Upper lobe of left lung (tissue), 6 donors: ENCODE measurements at places on chromosomes 4 and X.

DNA sequence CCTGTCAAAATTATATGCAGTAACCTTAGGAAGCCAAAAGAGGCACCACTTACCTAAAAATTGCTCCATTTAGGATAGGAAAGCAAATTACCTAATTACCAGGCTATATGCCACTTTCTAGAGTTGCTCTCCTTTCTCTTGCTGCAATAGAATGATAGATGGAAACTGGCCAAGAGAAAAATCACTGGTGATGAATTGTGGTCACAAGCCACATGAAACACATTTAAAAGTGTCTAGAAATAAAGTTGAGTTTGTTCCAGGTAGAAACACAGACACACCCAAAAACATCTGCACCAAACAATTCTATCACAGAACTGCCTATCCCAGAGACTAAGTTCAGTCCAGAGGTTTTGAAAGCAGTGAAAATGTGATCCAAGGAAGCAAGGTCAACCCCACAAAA, 337.7 kb downstream of the PCDH19 start:
- no peak overlapping the region for H3K27ac ChIP-seq
- H3K4me3 ChIP-seq: no peak overlapping the region
- H3K27me3 ChIP-seq: no peaks in the 10 kb centered on the region
- DNase-seq: no peak
- no peaks in the 10 kb centered on the region for H3K4me1 ChIP-seq

GRCh38 chr4:41613386-41613785, 75.4 kb downstream of the LIMCH1 start:
- H3K4me3 ChIP-seq: no peak overlapping the region
- H3K27ac ChIP-seq: no peak overlapping the region
- DNase-seq: no peak
- no peaks in the 10 kb centered on the region for H3K27me3 ChIP-seq
- H3K36me3 ChIP-seq: peaks cover 9% of the 10 kb centered on the region
- peaks cover 19% of the 10 kb centered on the region for H3K4me1 ChIP-seq

GRCh38 chr4:88352062-88352740, 26.5 kb upstream of the HERC6 start:
- no peak overlapping the region for H3K27ac ChIP-seq
- DNase-seq: no peak
- no peaks in the 10 kb centered on the region for H3K27me3 ChIP-seq
- no peak overlapping the region for H3K4me3 ChIP-seq
- no peaks in the 10 kb centered on the region for H3K4me1 ChIP-seq

DNA sequence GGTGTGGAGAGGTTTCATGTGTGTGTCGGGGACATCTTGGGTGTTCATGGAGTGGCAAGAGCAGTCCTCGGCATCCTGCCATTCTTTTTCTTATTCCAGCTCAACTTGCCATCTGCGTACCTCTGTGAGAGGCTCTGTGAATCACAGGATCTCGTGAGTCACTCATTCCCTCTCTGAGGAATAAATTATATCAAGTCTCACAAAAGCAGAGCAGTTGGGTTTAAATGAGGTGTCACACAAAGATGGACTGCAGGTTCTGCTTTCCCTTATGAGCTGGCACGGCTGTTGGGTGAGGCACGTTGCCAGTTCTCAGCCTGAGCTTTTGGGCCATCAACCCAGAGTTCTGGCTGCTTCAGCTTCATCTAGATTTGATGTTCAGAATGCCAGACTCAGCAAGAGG, 6.8 kb upstream of the OCIAD2 start:
- no peak overlapping the region for H3K4me3 ChIP-seq
- H3K4me1 ChIP-seq: no peaks in the 10 kb centered on the region
- no peak overlapping the region for H3K27ac ChIP-seq
- no peaks in the 10 kb centered on the region for H3K36me3 ChIP-seq
- DNase-seq: no peak

DNA sequence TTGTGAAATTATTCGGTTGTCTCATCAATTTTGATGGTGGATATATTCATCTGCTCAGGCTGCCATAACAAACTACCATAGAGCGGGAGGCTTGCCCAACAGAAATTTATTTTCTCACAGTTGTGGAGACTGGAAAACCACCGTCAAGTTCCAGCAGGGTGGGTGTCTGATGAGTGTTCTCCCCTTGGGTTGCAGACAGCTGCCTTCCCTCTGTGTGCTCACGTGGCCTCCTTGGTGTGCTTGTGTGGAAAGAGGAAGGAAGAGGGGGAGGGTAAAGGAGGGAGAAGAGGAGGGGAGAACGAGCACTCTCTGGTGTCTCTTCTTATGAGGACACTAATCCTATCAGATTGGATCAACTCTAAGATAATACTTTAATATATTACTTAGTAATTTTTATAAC, 123.8 kb upstream of the TEX13D start:
- H3K27ac ChIP-seq: no peak overlapping the region
- no peaks in the 10 kb centered on the region for H3K36me3 ChIP-seq
- no peaks in the 10 kb centered on the region for H3K27me3 ChIP-seq
- H3K4me1 ChIP-seq: peaks cover 7% of the 10 kb centered on the region
- H3K4me3 ChIP-seq: no peak overlapping the region

GRCh38 chr4:102543030-102543928, 42.1 kb downstream of the NFKB1 start:
- no peak for DNase-seq
- no peak overlapping the region for H3K27ac ChIP-seq
- H3K4me1 ChIP-seq: no peaks in the 10 kb centered on the region
- no peak overlapping the region for H3K4me3 ChIP-seq
- no peaks in the 10 kb centered on the region for H3K36me3 ChIP-seq

- no peaks in the 10 kb centered on the region for H3K27me3 ChIP-seq
- H3K4me1 ChIP-seq: no peaks in the 10 kb centered on the region
- DNase-seq: no peak
These were observed 107.0 kb downstream of the AGTR2 start for GRCh38 chrX:116277351-116278225.

- no peaks in the 10 kb centered on the region for H3K36me3 ChIP-seq
- no peak for DNase-seq
- H3K27me3 ChIP-seq: no peaks in the 10 kb centered on the region
- H3K4me3 ChIP-seq: no peak overlapping the region
- no peaks in the 10 kb centered on the region for H3K4me1 ChIP-seq
- no peak overlapping the region for H3K27ac ChIP-seq
These were observed 69.3 kb upstream of the PCDH19 start for GRCh38 chrX:100479329-100479728.

DNA sequence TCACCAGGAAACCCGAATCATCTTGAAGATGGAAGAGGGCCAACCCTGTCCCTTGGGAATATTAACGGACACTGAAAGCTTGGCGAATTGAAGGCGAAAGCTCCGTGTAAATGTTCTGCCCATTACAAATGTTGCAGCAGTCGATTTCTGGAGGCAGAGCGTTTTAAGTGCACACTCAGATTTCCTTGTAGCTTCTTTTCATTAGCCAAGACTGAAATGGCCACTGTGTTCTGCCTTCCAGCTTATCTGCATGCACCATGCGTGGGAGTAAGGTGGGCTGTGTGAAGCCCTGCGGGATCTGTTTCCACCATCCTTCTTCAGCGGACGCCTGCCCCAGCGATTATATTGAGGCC, 1.3 kb downstream of the SMIM20 start:
- no peak for DNase-seq
- no peaks in the 10 kb centered on the region for H3K27me3 ChIP-seq
- no peaks in the 10 kb centered on the region for H3K36me3 ChIP-seq
- H3K27ac ChIP-seq: no peak overlapping the region
- peak overlapping the region; percentile 75 for H3K4me3 ChIP-seq
- H3K4me1 ChIP-seq: peaks cover 18% of the 10 kb centered on the region

- no peaks in the 10 kb centered on the region for H3K27me3 ChIP-seq
- H3K4me1 ChIP-seq: peaks cover 21% of the 10 kb centered on the region
- no peak overlapping the region for H3K4me3 ChIP-seq
- no peak overlapping the region for H3K27ac ChIP-seq
- H3K36me3 ChIP-seq: no peaks in the 10 kb centered on the region
These were observed 25.9 kb upstream of the GUCY1A1 start for GRCh38 chr4:155640751-155641150.

DNA sequence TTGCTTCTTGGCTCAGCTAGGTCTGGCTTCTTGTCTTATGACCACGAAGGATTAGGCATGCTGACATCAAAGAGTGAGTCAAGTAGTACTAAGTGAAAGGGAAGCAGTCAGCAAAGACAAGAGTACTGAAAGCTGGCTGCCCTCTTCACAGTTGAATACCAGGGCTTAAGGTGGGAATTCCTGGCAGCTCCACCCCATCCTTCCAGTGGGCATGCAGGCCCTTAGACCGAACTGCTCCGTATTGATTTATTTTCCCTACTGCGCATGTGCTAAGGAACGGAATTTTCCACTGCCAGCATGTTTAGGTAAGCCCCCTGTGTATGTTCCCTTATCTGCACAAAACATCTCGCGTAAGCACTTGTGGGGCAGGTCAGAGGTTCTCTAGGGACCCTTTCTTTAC, 2320.1 kb downstream of the ARAP2 start:
- H3K27me3 ChIP-seq: no peaks in the 10 kb centered on the region
- no peaks in the 10 kb centered on the region for H3K4me1 ChIP-seq
- DNase-seq: peak; percentile 20
- no peak overlapping the region for H3K27ac ChIP-seq
- H3K4me3 ChIP-seq: no peak overlapping the region

- no peak overlapping the region for H3K4me3 ChIP-seq
- no peak overlapping the region for H3K27ac ChIP-seq
- no peaks in the 10 kb centered on the region for H3K27me3 ChIP-seq
- no peaks in the 10 kb centered on the region for H3K4me1 ChIP-seq
- no peaks in the 10 kb centered on the region for H3K36me3 ChIP-seq
These were observed 126.9 kb upstream of the VEGFC start for GRCh38 chr4:176919631-176920030.

GRCh38 chrX:46770817-46771163, 11.9 kb upstream of the SLC9A7 start:
- DNase-seq: no peak
- no peaks in the 10 kb centered on the region for H3K27me3 ChIP-seq
- no peak overlapping the region for H3K4me3 ChIP-seq
- no peaks in the 10 kb centered on the region for H3K36me3 ChIP-seq
- H3K4me1 ChIP-seq: no peaks in the 10 kb centered on the region

GRCh38 chr4:95508421-95508820, 40.4 kb downstream of the UNC5C start:
- DNase-seq: no peak
- H3K4me3 ChIP-seq: no peak overlapping the region
- no peaks in the 10 kb centered on the region for H3K27me3 ChIP-seq
- no peaks in the 10 kb centered on the region for H3K36me3 ChIP-seq
- H3K4me1 ChIP-seq: no peaks in the 10 kb centered on the region

GRCh38 chrX:74178536-74178935, 125.4 kb upstream of the ZCCHC13 start:
- peak; percentile 33 for DNase-seq
- no peaks in the 10 kb centered on the region for H3K4me1 ChIP-seq

DNA sequence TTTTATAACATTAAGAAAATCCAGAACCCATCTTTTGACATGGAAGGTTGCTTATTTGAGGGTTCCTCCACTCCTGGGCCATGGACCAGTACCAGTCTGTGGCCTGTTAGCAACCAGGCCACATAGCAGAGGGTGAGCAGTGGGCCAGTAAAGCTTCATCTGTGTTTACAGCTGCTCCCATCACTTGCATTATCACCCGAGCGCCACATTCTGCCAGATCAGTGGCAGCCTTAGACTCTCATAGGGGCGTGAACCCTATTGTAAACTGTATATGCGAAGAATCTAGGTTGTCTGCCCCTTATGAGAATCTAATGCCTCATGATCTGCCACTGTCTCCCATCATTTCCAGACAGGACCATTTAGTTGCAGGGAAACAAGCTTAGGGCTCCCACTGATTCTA, 58.6 kb downstream of the NDST4 start:
- DNase-seq: no peak
- H3K4me1 ChIP-seq: no peaks in the 10 kb centered on the region

GRCh38 chr4:41505161-41505661, 32.7 kb upstream of the LIMCH1 start:
- peaks cover 13% of the 10 kb centered on the region for H3K4me1 ChIP-seq
- no peak overlapping the region for H3K4me3 ChIP-seq
- no peaks in the 10 kb centered on the region for H3K36me3 ChIP-seq
- no peaks in the 10 kb centered on the region for H3K27me3 ChIP-seq
- peak overlapping the region; percentile 27 for H3K27ac ChIP-seq

- H3K36me3 ChIP-seq: no peaks in the 10 kb centered on the region
- no peak for DNase-seq
- no peaks in the 10 kb centered on the region for H3K4me1 ChIP-seq
- no peaks in the 10 kb centered on the region for H3K27me3 ChIP-seq
- H3K4me3 ChIP-seq: no peak overlapping the region
- H3K27ac ChIP-seq: no peak overlapping the region
These were observed 49.4 kb downstream of the LEF1 start for GRCh38 chr4:108119199-108119800.

DNA sequence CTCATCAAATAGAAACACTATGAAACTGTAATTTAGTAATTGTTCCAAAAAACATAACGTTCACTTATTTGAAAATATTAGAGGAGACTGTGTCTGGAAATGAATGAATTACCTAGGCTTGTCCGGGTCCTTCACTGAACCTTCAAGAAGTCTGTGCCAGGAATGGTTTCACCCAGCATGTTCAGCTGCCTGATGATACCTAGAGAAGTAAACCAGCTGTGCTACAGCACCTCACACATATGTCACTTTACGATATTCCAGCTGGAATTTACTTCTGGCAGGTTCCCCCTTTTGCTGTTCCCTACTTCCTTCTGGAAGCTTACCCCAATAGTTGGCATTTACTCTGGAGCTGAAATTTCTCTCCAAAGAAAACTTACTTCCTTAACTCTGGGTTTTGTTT, 906.5 kb downstream of the FAT4 start:
- H3K27ac ChIP-seq: no peak overlapping the region
- no peak for DNase-seq
- H3K4me1 ChIP-seq: no peaks in the 10 kb centered on the region

DNA sequence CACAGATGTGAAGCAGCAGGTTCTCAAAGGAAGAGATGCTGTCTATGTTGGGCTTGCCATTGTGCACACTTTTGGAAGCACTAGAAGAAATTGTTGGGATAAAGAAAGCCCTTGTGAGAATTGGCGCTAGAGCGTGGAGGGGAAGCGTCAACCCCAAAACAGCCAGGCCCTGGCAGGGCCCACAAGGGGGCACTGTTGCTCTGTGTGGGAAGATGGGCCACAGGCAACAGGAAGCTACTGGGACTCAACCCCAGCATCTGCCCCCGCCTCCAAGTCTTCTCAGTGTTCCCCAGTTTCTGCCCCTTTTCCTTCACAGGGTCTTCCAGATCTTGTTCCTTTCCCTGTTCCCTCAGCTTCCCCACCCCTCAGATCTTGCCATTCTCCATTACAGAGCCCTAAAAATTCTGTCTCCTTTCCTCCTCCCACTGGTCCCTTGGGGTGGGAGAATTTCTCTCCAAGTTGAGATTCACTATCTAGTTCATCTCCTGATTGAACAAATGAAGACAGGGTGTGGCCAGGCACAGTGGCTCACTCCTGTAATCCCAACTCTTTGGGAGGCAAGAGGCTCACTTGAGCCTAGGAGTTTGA, 85.5 kb downstream of the STARD8 start:
- no peaks in the 10 kb centered on the region for H3K4me1 ChIP-seq
- H3K36me3 ChIP-seq: no peaks in the 10 kb centered on the region
- no peak overlapping the region for H3K27ac ChIP-seq
- no peak overlapping the region for H3K4me3 ChIP-seq

DNA sequence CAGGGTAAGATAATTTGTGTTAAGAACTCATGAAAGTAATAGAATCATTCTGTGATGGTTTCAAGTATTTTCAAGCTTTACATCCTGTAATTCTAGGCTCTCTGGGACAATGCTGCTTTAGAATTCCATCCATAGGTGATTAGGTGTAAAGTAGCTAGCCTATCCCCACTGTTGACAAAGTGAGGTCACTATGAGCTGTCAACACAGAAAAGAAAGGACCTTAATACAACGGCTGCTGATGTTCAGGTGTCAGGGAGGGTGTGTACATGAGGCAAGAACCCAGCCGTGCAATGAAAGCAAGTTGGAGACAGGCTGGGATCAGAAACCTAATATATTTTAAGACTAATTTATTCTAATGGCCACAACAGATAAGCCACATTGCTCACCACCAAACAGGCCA, 36.8 kb upstream of the SH3RF1 start:
- H3K27me3 ChIP-seq: no peaks in the 10 kb centered on the region
- no peak for DNase-seq
- no peaks in the 10 kb centered on the region for H3K36me3 ChIP-seq
- H3K27ac ChIP-seq: no peak overlapping the region
- no peak overlapping the region for H3K4me3 ChIP-seq
